ENCODE measurements at places on chromosomes 5 and 9.

GRCh38 chr5:124919747-124920525 lies 173.5 kb upstream of the ZNF608 start:
- DNase-seq = no peak

DNA sequence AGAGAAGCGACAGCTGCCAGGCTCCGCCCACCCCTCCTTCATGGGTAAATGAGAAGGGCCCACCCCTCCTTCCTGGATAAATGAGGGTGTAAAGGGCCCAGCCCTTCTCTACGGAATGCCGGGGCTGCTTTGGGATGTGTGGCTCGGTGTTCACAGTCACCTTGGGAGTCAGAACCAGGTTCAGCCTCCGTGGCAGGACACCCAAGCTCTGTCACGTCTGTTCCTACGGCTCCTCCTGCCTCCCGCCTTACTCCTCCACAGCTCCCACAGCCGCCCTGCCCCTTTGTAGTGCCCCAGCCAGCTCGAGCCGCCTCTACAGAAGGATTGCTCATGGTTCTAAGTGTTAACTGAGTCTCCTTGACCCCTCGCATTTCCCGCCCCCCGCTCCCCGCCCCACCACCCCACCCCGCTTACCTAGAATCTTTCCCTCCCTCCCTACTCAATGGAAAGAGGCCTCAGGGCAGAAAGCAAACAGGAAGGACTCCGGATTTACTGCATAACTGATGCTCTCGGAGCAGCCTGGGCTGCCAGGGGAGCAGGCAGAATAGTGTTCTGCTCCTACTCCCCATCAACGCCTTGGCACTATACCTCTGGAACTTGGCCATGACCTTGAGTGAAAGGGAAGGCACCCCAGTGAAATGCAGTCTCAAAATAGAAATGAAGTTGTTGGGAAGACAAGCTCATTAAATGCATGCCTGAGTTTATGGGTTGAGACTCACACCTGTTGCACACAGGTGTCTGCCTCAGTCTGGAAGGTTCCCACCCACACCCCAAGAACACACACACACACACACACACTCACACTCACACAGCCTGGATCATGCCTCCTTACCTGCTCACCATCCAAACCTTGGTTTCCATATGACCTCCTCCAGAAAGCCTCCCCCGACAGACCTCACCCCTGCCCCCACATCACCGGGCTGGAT lies 59.6 kb downstream of the NEURL1B start:
- no peak for DNase-seq

DNA sequence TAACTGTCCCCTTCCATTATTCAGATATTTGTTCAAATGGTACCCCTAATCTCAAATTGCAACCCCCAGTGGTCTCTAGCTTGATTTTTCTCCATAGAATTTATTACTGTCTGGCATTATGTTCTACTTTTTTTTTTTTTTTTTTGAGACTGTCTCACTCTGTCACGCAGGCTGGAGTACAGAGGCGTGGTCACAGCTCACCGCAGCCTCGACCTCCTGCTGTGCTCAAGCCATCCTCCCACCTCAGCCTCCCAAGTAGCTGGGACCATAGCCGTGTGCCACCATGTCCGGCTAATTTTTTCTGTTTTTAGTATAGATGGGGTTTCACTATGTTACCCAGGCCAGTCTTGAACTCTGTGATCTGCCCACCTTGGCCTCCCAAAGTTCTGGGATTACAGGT lies 2.0 kb upstream of the REEP5 start:
- no peak for DNase-seq

GRCh38 chr5:180088561-180088960 lies 17.0 kb upstream of the RNF130 start:
- DNase-seq = no peak

- no peak for DNase-seq
These were observed 103.4 kb downstream of the PSD2 start for GRCh38 chr5:139898981-139899380.

DNA sequence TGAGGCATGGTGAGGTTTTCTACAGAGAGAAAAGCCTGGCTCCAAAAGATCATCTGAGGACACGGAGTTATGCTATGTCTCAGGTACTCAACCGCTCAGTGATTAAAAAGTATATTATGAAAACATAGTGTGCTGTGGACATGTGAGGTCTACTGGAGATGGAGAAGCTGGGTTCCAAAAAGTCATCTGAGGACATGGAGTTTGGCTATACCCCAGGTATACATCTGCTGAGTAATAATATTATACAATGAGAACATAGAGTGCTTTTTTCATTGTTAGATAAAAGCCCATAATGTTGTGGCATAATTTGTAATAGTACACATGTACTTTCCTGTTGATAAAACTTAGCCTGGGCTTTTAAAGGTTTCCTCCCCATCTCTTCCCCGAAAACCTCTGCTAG lies 70.7 kb upstream of the SHISAL2B start:
- DNase-seq = no peak

GRCh38 chr9:132235894-132236661 lies 74.2 kb downstream of the NTNG2 start:
- peak; percentile 65 for DNase-seq

GRCh38 chr5:127508644-127509373 lies 8.6 kb upstream of the PRRC1 start:
- DNase-seq = no peak

GRCh38 chr5:1029282-1029944 lies 20.8 kb downstream of the NKD2 start:
- no peak for DNase-seq

DNA sequence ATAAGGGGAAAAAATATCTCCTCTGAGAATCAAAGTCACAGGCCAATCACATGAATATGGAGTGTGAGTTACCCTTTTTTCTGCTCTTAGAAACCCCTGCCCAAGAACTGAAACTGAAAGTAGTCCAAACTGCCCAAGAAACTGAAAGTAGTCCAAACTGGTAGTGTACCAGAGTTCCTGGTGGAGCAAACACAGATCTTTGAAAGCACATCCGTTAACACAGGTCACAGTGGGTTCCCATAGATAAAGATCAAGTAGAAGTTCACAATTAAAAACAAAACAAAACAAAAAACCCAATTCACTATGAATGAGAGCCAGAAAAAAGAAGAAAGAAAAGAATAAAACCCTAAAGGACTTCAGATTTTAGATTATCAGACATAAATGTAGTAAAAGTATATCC lies 332.4 kb upstream of the EFNA5 start:
- no peak for DNase-seq

DNA sequence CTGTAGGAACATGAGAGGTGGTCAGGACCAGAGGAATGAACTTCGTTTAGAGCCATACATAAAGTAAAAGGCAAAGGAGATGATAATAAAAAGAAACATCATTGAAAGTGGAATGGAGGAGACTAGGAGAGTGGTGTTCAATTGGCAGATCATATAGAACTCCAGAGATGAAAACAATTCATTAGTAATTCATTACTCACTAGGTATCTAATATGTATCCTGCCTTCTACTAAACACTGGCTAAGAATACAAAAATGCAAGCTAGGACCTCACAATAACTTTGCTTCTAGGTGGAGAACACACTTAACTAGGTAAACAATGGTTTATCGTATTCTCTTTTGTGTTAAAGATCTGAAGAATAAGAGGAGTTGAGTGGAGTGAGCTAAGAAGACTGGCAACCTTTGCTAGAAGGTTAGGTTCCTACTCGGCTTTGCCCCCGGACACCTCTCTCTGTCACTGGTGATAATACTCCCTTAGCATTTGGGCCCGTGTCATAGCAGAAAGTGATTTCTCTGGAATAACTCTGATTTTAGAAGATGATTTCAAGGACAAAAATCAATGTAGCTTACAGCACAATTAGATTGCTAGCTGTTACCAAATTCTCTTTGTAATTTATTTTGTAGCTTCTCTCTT lies 88.6 kb upstream of the IFNE start:
- no peak for DNase-seq

- DNase-seq = no peak
These were observed 25.4 kb downstream of the GPR21 start for GRCh38 chr9:123058834-123059233.

- DNase-seq = no peak
These were observed 217.4 kb downstream of the FANCC start for GRCh38 chr9:95100071-95100627.

- no peak for DNase-seq
These were observed 355.5 kb downstream of the TLR4 start for GRCh38 chr9:118059484-118060278.

- DNase-seq = no peak
These were observed 6.5 kb upstream of the AK1 start for GRCh38 chr9:127883959-127884358.

DNA sequence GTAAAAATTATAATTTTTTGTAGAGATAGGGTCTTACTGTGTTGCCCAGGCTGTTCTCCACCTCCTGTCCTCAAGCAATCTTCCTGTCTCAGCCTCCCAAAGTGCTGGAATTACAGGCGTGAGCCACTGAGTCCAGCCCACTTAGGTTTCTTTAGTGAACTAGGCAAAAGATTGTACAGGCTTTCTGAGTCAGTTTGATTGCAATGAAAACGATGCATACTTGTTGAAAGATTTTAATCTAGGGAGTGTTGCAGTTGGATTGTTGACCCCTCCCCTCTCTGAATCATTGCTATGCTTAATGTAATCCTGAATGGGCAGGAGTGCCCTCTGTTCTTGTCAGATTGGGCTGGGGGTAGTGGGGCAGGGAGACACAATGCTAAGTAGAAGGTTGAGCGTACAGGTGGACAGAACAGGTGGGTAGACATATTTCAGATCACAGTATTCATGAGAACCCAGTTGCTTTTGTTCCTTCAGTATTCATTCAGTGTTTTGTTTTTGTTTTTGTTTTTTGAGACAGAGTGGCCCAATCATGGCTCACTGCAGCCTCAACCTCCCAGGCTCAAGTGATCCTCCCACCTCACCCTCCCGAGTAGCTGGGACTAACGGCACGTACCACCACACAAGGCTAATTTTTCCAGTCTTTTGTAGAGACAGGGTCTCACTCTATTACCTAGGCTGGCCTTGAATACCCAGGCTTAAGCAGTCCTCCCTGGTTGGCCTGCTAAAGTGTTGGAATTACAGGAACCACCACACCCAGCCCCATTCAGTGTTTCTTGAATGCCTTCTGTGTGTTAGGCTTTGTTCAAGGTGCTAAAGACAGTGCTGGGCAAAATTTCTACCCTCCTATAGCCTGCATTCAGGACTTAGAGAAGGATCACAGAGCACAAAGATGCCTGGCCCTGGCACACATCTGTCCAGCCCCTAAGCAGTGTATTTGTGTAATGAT lies 70.1 kb downstream of the KIAA1958 start:
- DNase-seq = no peak

- no peak for DNase-seq
These were observed 27.4 kb upstream of the CEP120 start for GRCh38 chr5:123450640-123451039.

DNA sequence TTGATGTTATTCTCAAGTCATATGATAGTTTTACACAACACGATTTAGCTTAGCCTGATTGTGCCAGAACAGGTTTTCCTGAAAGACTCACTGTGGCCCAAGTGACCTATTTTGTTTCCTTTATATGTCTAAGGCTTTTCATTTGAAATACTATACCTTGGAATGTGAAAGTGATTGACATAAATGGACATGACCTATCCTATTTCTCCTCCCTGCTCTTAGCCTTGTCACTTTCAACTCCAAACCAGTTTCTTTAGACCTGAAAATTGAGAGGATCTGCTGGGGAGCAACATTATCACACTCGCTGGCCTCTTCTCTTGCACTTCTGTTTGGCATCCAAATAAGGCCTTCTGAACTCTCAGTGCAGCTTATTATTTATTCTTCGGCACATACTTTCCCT lies 496.8 kb downstream of the MAT2B start:
- no peak for DNase-seq

- no peak for DNase-seq
These were observed 225.6 kb downstream of the PCSK1 start for GRCh38 chr5:96207420-96207819.

- DNase-seq = no peak
These were observed 27.6 kb upstream of the NFIB start for GRCh38 chr9:14341437-14342122.

DNA sequence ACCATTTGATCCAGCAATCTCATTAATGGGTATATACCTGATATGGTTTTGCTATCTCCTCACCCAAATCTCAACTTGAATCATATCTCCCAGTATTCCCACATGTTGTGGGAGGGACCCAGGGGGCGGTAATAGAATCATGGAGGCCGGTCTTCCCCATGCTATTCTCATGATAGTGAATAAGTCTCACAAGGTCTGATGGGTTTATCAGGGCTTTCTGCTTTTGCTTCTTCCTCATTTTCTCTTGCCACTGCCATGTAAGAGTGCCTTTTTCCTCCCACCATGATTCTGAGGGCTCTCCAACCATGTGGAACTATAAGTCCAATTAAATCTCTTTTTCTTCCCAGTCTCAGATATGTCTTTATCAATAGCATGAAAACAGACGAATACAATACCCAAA lies 74.5 kb upstream of the APC start:
- no peak for DNase-seq

- no peak for DNase-seq
These were observed 473.3 kb upstream of the ZNF608 start for GRCh38 chr5:125219710-125220109.

- no peak for DNase-seq
These were observed 138.0 kb downstream of the ADAMTSL1 start for GRCh38 chr9:18611971-18612370.

- no peak for DNase-seq
These were observed 1.8 kb upstream of the STARD4 start for GRCh38 chr5:111514087-111514486.

- DNase-seq = no peak
These were observed 9.5 kb downstream of the HABP4 start for GRCh38 chr9:96459268-96460007.

GRCh38 chr9:69155341-69156030 lies 18.6 kb upstream of the TJP2 start:
- no peak for DNase-seq

- no peak for DNase-seq
These were observed 31.5 kb upstream of the SEMA4D start for GRCh38 chr9:89529243-89530035.

DNA sequence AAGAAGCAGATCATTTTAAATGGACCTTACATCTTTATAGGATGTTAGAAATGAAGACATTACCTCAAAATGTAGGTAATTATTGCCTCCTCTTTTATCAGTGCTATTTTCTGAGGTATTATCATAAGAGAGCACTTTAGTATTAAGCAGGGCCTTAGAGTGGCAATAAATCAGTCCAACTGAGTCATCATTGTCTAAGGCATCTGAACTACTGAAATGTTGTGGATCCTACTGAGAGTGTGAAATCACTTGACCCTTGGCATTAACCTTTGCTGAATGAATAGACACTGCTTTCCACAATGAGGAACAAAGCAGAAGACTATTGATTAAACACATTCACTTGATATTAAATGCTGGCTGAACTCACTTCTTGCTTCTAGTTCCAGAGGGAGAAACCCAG lies 224.6 kb upstream of the ARRDC3 start:
- DNase-seq = no peak

DNA sequence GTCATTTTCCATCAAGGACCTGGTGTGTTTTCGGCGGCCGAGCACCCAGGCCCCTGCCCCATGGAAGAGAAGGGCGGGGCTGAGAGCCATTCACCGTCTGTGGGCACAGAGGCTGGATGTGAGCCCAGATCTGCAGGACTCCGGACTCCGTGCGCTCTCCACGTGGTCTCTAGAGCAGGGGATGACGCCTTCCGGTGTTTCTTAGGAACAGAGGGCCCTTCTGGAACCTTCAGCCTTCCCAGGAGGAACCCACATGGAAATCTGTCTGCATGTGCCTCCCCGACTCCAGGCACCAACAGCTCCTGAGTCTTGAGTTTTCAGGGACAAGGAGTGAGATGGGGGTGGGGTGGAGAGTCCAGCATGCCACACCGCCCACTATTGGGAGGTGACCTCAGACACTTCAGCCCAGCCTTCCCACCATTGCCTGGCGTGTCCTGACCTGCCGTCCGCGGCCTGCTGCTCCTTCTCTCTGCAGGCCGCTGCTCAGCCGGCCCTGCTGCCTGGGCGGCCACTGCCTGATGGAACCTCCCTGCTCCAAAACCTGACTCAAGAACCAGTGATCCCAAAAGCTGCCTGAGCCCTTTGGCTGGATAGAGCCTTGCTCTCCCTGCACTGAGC lies 2.4 kb upstream of the RXRA start:
- DNase-seq = no peak
